ENCODE measurements at places on chromosomes 1 and 21.

DNA sequence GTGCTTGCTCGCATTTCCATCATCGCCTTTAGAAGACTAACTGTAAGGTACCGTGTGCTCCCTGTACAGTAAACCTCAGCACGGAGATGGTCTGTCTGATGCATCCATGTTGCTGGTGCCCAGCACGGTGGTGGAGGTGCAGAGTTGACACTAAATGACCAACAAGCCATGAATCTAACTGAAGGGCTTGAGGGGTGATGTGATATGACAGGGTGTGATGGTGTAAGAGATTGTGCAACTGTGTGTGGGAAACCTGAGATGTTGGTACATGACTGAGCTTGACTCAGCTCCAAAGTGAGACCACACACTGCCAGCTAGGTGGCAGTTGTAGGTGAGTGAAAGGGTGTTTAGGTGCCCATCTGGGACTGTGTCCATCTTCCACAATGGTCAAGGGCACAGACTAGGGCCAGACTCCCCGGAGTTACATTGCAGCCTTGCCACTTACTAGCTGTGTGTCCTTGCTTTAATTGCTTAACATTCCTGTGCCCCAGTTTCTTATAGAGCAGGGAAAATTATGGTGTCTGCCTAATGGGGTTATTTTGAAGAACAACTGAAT, 21.4 kb downstream of the SLC2A1 start:
- DNase-seq = no peak

- no peak for DNase-seq
Observed at GRCh38 chr1:169484683-169485430, 887 bp downstream of the SLC19A2 start.

DNA sequence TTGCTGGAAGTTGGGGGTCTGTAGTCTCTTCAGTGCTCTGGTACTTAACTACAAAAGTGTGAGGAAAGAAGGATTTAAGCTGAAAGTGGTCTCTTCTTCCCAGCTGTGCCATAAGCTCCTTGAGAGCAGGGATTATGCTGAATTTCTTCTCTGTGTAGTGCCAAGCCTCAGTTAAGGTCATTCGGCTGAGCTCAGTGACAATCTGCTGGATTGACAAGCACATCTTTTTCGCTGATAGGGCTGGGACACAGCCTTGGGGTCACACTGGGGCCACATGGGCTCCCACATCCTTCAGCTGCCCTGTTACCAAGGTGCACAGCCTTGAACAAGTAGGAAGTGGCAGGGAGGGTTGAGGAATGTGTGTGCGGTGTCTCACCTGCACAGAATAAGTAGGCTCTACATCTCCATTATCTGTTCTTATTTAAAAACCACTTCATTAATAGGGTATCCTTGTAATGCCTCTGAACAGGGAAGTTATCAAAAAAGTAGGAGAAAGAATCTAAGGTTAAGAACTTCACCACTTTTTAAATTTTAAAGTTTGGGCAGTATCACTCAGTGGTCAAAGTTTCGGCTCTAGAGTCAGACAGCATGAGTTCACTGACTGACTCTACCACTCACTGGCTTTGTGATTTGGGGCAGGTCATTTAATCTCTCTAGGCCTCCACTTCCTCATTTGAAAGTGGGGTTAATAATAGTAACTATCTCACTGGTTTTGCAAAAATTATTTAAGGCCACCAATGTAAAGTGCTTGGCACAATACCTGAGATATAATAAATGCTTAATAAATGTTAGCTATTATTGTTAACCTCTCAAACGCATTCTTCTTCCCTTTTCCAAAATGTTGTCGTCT, 10.3 kb downstream of the ZBTB40 start:
- no peak for DNase-seq

GRCh38 chr1:66938613-66939012, 13.8 kb downstream of the MIER1 start:
- no peak for DNase-seq

DNA sequence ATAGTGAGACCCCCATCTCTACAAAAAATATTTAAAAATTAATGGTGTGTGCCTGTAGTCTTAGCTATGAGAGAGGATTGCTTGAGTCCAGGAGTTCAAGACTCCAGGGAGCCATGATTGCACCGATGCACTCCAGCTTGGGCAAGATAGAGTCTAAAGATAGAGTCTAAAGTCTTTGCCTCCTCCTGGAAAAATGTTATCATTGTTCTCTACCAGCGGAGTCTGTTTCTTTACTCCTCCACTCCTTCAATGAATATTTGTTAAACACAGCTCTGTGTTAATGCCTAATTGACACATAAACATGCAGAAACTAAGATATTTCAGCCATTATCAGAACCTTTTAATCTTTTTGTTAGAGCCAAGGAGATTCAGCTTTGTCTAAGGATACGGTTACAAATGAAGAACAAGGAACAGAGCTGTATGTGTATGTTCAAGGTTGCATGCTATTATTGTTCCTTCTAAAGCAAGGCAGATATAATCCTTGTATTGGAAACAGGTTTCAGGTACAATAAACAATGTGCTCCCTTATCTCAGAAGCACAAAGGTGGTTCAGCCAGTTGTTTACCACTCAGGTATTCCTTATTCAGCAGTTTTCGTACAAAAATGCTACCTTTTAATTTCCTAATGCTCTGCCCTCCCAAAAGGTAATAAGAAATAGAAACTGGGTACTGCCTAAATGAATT, 15.4 kb downstream of the OVAAL start:
- DNase-seq = no peak

GRCh38 chr1:57982852-57983251, 559.0 kb upstream of the DAB1 start:
- DNase-seq = no peak

- DNase-seq = no peak
Observed at GRCh38 chr1:27356619-27357280, 10.0 kb downstream of the MAP3K6 start.

- DNase-seq = no peak
Observed at GRCh38 chr1:221712198-221712684, 29.6 kb downstream of the DUSP10 start.

GRCh38 chr1:219385787-219386427, 212.2 kb downstream of the LYPLAL1 start:
- DNase-seq = peak; percentile 54

GRCh38 chr1:231215681-231216385, 25.2 kb upstream of the GNPAT start:
- no peak for DNase-seq

DNA sequence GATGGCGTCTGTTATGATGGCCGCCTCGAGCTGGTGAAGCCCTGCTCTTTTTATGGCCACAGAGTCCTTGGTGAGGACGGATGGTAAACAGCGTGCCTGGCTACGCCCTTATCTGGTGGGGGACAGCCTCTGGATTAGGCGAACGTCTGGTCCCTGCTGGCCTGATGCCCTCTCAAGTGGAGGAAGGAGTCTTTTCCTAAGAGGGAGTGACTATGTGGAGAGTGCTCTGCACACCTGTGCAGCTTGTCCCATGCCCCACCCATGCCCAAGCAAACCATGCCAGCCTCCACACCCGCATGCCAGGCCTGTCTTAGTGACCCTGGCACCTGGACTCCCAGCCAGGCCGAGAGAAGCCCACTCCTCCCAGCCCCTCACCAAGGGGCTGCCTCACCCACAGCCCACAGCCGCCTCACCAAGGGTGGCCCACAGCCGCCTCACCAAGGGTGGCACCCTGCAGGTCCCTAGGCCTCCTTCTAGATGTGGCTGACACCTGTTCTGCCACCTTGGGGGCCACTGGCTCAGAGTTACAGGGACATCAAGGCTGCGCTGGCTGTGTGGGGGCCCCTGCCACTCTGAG, 40.2 kb downstream of the WNT9A start:
- DNase-seq = no peak

Data from NCI-H774 (cell line).